ENCODE measurements at places on chromosomes 1 and 21.

DNA sequence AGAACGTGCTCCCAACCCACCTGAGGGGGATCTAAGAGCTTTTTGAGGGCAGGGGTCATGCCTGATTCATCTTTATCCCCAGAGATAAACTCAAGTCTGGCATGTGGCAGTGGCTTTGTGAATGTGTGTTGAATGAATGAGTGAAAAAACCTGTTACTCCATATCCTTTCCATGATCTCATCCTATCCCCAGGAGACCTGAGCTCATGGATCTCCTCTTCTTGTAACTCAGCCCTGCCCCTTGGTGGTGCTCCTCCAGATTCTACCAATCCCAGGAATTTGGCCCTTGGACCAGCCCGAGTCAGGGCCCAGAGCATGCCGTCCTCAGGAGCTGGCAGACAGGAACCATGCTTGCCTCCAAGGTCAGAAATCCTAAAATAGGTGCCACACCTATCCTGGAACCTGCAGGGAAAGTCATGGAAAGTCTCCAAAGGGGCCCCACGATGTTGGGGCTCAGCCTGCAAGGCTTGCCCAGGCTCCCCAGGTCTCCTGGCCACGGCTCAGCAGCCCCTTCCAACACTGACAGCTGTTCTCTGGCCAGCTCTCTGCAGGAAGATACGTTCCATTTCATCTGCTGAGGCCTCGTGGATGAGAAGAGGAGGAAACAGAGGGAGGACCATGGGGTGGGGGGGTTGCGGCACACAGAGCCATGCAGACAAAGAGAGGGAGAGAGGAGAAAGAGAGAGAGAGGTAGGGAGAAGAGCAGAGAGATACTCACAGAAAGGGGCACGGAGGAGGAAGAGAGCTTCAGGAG, 214.6 kb downstream of the TRABD2B start:
- DNase-seq, result no peak

DNA sequence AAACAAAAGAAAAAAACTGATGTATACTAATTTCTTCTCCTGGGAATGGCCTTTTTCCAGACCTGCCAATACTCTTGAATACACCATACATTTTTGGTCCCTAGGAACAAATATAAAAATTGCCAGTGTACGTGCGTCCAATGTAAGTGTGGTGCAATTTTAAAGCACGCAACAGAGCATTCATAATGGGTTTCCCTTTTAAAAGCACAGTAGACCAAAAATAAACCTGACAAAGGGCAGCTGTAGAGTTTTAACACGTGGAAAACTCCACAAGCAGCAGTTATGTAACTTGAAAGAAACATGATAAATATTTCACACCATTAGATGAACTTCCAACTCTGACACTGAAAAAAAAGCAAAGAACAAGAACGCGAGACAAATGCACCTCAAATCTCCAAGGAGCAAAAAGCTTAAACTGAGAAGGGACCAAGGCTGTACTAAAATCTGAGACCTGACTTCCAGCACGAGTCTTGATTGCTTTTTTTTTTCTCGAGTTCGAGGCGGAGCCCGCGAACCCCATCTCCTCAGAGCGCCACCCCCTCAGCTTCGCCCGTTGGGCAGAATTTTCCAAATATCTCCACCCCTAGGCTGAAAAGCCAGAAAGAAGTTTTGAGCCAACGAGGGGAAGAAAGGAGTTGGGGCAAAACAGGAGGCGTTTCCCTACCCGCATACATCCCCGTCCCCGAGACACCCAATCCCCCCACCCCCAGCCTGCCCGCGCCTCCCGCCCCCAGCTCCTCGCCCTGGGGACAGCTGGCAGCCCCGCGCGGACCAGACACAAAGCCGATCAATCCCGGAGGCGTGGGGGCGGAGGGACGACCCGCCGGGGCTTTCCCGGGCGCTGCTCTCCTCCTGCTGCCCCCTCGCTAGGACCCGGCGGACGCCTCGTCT, at the start of gene JAM2:
TSS of gene JAM2 (plus strand) at position 599 of the 891 bp plus-strand sequence. CDS start 564 bp downstream, outside the sequence.
- no peak for DNase-seq

DNA sequence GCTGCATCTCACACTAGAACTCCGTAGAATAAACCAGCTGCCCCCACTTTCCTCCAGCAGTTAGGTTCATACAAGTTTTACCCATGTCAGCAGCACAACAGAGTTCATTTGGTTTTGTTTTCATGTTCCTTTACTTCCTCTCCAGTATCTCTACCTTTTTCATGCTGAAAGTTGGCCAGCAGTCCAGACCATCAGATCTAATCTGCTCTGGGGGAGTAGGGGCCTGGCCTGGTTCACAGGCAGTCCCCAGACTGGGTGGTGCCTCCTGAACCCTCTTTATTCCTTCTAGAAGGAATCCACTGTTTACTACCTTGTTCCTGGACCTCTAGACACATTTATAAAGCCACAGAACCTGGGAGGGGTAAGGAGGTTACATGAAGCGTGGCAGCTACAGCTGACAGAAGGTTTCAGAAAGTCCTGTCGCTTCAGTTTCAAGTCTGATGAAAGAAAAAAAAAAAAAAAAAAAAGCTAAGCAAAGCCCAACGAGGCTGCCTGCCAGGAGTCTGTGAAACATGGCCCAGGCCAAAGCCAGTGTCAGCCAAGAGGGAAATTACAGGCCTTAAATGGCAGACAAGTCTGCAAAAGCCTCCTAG, 184.6 kb upstream of the JUN start:
- DNase-seq, result no peak

- no peak for DNase-seq
These were observed 95.4 kb upstream of the KLHDC7A start for GRCh38 chr1:18385239-18385790.

GRCh38 chr1:99700020-99700419, 54.1 kb downstream of the PALMD start:
- no peak for DNase-seq

- DNase-seq, result no peak
These were observed 6.3 kb upstream of the GOLT1A start for GRCh38 chr1:204219971-204220616.

GRCh38 chr21:15171546-15171945, 106.7 kb upstream of the NRIP1 start:
- no peak for DNase-seq

DNA sequence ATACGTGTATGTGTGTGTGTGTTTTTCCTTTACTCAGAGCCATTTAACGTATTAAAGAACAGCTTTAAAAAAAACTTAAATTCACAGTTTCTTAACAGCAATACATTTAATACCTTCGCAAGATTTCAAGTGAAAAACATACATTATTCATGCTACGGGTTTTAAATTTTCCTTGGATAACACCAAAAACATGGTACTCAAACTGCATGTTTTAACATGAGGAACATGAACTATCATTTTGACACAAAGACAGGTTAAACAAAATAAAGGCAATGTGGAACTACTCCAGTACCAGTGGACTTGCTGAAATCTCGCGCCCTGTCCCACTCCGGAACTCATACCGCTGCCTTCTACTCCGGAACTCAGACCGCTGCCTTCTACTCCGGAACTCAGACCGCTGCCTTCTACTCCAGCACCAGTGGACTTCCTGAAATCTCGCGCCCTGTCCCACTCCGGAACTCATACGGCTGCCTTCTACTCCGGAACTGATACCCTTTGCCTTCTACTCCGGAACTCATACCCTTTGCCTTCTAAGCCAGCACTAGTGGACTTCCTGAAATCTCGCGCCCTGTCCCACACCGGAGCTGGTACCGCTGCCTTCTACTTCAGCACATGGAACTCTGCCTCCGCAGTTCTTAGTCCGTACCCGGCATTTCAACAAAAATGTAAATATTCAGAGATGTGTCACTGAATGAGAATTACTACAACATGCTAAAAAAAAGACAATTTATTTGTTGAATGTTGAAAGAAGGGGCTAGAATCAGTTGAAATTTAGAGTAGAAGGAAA, 148.6 kb downstream of the NCAM2 start:
- no peak for DNase-seq

GRCh38 chr1:7421471-7422075, 349.5 kb upstream of the VAMP3 start:
- DNase-seq, result no peak

Data from amniotic stem cell (primary cell).